ENCODE measurements at places on chromosomes 7 and 10. TPM values are rescaled to one million over a fixed set of nuclear protein-coding genes. Genes with fewer than 3 reads are reported as not detected.

Gene HPS6
- 36.3 TPM for total RNA-seq

Gene SMKR1
- total RNA-seq: 8.4 TPM

Gene GPR26
- not detected for total RNA-seq

Gene ZNF736
- not detected for total RNA-seq

Gene DKK1
- total RNA-seq: 408 TPM

Gene TMEM229A
- total RNA-seq: not detected

Gene SYT15B
- total RNA-seq: 3.6 TPM

Gene ZNF804B
- total RNA-seq: not detected
